ENCODE measurements at places on chromosomes 12 and 14.

- DNase-seq, result no peak
Observed at GRCh38 chr12:81597928-81598604, 161.1 kb downstream of the PPFIA2 start.

GRCh38 chr12:110661337-110661972 is 27.5 kb downstream of the HVCN1 start:
- DNase-seq, result no peak

DNA sequence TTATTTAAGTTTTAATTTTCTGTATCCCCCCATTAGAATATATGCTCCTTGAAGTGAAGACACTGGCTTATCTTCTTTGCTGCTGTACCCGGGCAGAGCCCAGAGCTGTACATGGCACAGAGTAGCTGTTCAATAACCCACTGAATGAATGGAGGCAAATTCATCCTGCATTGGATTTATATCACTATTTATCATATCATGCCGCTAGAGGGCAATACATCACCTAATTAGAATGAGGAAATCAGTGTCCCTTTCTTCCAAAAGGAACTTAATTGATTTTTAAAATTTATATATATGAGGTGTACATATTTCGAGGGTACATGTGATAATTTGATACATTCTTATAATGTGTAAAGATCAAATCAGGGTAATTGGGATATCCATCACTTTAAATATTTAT is 89.2 kb upstream of the TMEM260 start:
- no peak for DNase-seq

- no peak for DNase-seq
Observed at GRCh38 chr12:9909724-9910123, 22.4 kb downstream of the CLEC2A start.

- no peak for DNase-seq
Observed at GRCh38 chr12:131990980-131991305, 41.2 kb downstream of the EP400 start.

Data from islet precursor cell (in vitro differentiated cells).